ENCODE measurements at places on chromosomes 12 and 14.

DNA sequence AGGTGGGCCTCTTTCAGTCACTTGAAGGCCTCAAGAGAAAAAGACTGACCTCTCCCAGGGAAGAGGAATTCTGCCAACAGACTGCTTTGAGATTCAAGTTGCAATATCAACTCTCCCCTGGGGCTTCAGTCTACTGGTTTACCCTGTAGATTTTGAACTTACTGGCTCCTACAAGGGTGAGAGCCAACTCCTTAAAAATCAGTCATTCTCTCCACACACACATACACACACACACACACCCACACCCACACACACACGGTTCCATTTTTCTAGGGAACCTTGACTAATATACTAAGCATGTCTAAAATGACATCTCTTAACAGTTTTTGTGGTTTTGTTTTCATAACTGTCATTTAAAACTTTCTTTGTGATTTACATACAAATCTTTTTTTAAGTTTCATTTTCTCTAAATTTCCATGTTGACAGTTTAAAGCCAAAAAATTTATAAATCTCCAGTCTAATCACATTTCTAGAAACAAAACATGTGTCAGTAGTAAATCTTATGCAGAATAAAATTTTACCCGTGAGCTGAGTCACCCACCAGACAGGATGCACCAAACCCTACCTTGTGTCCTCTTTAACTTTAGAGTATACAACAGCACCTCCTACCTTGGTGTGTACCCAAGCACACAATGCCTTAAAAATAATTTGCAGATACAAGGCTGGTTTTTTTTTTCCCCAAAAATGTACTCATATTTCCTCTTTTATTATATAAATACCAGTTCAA lies 394.6 kb downstream of the AEBP2 start:
- peak overlapping the region; percentile 64 for H3K27ac ChIP-seq
- H3K27me3 ChIP-seq = no peaks in the 10 kb centered on the region
- DNase-seq = no peak
- H3K36me3 ChIP-seq = no peaks in the 10 kb centered on the region
- peaks cover 48% of the 10 kb centered on the region for H3K4me1 ChIP-seq

- DNase-seq = no peak
- H3K27ac ChIP-seq = no peak overlapping the region
- H3K4me3 ChIP-seq = no peak overlapping the region
- no peaks in the 10 kb centered on the region for H3K36me3 ChIP-seq
- H3K4me1 ChIP-seq = no peaks in the 10 kb centered on the region
These were observed 73.1 kb upstream of the DCD start for GRCh38 chr12:54721312-54721711.

- no peaks in the 10 kb centered on the region for H3K27me3 ChIP-seq
- H3K4me3 ChIP-seq = no peak overlapping the region
- no peaks in the 10 kb centered on the region for H3K36me3 ChIP-seq
- H3K4me1 ChIP-seq = no peaks in the 10 kb centered on the region
These were observed 54.4 kb upstream of the RFLNA start for GRCh38 chr12:124240493-124240892.

DNA sequence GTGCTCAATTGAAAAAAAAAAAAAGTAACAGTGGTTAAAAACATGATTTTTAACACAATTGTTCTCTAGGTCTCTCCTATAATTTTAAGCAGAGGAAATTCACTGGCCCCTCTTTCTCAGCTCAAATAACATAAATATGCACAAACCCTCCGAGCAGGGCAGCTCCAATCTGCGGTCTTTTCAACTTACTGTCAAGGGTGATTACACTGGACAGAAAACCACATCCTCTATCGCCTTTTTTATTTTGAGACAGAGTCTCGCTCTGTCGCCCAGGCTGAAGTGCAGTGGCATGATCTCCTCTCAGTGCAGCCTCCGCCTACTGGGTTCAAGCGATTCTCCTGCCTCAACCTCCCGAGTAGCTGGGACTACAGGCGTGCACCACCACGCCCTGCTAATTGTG lies 16.5 kb upstream of the GABARAPL1 start:
- no peak overlapping the region for H3K27ac ChIP-seq
- DNase-seq = no peak
- H3K36me3 ChIP-seq = no peaks in the 10 kb centered on the region
- no peaks in the 10 kb centered on the region for H3K27me3 ChIP-seq
- H3K4me3 ChIP-seq = no peak overlapping the region

GRCh38 chr12:132201391-132202120 lies 57.3 kb downstream of the NOC4L start:
- no peaks in the 10 kb centered on the region for H3K4me1 ChIP-seq
- H3K27me3 ChIP-seq = no peaks in the 10 kb centered on the region
- DNase-seq = no peak
- H3K36me3 ChIP-seq = no peaks in the 10 kb centered on the region
- no peak overlapping the region for H3K27ac ChIP-seq
- H3K4me3 ChIP-seq = no peak overlapping the region

GRCh38 chr12:69779928-69780327 lies 41.3 kb downstream of the RAB3IP start:
- no peak for DNase-seq
- H3K36me3 ChIP-seq = no peaks in the 10 kb centered on the region
- H3K4me3 ChIP-seq = no peak overlapping the region
- no peaks in the 10 kb centered on the region for H3K27me3 ChIP-seq

GRCh38 chr14:22506778-22507351 lies 82.2 kb downstream of the DAD1 start:
- H3K4me3 ChIP-seq = no peak overlapping the region
- H3K27me3 ChIP-seq = no peaks in the 10 kb centered on the region
- no peaks in the 10 kb centered on the region for H3K36me3 ChIP-seq
- no peak overlapping the region for H3K27ac ChIP-seq

DNA sequence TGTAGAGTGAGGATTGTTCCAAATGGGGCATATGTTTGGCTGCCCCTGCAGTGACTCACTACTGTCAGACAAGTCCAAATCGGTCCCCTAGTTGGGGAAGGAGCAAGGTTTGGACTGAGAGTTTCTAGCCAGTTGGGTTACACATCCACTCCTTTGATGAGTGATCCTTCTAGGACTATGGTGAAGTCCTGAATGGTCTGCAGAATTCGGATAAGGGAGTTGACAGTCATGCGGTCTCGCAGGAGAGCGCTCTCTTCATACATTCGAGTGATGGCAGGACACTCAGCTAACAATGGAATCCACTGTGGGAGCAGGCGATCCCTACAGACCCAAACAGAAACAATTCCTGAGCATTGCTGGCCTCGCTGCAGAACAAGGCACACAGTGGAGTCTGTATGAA lies 61.5 kb upstream of the SINHCAF start:
- H3K4me1 ChIP-seq = no peaks in the 10 kb centered on the region
- no peak overlapping the region for H3K4me3 ChIP-seq
- H3K27ac ChIP-seq = no peak overlapping the region
- no peaks in the 10 kb centered on the region for H3K27me3 ChIP-seq

Data from thoracic aorta (tissue), 2 donors.